Fibroblast of villous mesenchyme (primary cell): ENCODE measurements at places on chromosomes 7 and 10.
A peak's percentile ranks its signal among the peaks of the same experiment; 100 is the strongest.

GRCh38 chr7:147611431-147611830, 979.1 kb upstream of the C7orf33 start:
- no peak for DNase-seq

GRCh38 chr10:67839951-67840350, 2.0 kb upstream of the DNAJC12 start:
- no peak for DNase-seq

DNA sequence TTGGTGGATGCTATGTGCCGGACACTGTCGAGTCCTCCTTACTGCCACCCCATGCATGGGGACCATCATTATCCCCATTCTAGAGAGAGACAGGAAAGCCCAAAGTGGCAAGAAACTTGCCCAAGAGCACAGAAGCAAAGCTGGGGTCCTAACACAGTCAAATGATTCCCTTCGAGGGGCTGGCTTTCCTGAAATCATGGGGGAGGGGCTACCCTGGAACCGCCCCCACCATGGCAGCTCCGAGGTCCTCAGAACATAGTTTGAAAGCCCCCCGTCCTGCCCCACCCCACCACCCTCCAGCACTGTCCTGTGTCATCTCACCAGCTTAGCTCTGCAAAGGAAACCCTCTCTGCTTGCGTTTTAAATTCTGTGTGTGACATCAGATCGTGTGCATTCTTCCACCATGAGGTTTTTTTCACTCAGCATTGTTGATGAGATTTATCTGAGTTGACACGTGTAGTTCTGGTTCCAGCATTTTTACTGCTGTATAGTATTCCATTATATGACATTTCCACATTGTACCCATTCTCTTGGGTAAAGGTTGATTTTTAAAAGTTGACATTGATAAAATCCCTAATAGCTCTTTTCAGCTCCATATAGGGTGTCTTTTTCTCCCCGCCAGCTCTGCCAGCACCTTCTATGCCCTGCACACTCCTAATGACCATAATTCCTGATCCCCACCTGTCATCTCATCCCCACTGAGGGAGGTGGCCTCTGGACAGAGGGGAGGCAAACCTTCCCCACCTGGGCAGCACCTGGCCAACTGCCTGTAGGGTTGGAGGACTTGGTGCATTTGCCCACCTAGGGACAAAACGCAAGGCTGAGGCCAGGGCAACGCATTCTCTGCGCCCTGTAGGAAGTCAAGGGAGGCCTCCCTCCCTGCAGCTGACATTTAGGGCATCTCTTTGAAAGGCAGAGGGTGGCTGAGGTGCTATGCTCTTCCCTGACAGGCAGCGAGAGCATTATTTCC, 100.2 kb upstream of the GPR26 start:
- DNase-seq, result no peak

DNA sequence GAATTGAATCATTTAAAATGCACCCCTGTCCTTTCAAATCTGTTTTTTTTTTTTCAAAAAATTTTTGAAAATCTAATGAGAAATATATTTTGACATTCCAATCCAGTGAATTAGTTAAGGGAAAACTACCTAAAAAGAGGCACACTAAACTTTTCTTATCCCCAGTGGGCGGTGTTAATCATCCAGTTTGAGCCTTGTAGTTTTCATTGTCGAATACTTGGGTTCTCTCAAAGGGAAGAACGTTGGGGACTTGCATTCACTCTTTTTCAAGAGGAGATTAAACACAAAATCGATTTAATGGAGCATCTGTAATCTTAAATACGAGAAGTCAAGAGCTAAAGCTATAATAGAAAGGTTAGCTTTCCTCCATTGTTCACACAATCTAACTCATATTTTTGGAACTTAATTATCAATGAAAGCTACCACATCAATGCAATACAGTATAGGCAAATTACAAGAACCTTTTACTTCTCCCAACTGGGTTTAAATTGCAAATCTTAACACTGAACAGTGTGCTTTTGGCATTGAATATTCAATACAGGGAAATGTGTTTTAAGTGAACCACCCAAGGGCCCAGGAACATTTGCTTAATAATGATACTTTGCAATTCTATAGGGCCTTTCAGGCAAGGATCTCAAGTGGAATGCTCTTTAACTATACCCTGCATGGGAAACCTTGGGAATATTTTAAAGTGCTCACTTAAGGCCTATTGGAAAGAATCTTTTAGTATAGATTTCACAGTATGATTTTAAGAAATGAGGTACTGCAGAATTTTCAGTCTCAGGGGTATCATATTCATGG, 13.1 kb upstream of the SP8 start:
- no peak for DNase-seq

- peak; percentile 26 for DNase-seq
Observed at GRCh38 chr10:48389272-48389671, 82.8 kb downstream of the MAPK8 start.

GRCh38 chr7:17661982-17662585, 278.2 kb downstream of the SNX13 start:
- DNase-seq, result peak; percentile 45

DNA sequence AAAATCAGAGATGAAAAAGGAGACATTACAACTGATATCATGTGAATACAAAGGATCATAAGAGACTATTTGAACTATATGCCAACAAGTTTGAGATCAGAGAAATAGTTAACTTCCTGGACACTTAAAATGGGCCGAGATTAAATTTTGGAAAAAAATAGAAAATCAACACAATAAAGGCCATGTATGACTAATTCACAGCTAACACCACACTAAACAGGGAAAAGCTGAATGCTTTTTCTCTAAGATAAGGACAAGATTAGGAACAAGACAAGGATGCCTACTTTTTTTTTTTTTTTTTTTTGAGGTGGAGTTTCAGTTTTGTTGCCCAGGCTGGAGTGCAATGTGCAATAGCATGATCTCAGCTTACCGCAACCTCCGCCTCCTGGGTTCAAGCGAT, 151.4 kb upstream of the MAGI2 start:
- DNase-seq, result peak; percentile 10

- DNase-seq, result peak; percentile 59
Observed at GRCh38 chr7:154913638-154914307, 89.2 kb downstream of the PAXIP1 start.

GRCh38 chr7:76189276-76189675, 12.4 kb upstream of the SRRM3 start:
- DNase-seq, result no peak

DNA sequence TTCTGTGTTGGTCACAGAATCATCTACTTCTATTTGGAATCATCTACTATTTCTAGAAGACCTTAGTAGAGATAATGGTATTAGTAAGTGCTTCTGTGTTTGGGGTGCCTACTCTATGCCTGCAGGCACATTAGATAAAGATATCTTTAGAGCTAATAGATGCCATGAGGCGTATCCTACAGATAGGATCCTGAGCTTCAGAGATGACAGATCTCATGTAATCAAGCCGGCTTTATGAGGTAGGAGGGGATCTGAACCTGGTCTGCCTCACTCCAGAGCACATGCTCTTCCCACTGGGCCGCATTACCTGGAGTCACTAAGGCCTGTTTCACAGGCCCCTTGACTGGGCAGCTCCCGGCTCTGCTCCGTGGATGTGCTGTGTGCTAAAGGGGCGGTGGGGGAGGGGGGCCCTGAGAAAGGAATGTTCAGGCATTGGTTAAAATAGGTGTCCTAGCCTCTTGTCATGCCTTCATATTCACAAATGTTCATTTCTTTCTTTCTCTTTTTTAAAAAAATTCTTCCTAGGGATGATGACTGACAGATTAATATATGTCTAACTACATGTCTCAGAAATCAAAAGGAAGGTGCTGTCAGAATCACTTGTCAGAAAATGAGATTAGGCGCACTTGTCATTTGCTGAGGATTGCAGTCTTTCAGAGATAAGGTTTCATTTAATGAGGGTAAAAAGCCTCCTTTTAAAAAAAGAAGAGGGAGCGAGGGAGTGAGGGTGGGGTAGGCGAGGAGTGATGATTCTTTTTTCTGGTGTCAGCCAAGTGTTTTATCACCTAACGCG, 458.0 kb upstream of the GALNT17 start:
- no peak for DNase-seq

DNA sequence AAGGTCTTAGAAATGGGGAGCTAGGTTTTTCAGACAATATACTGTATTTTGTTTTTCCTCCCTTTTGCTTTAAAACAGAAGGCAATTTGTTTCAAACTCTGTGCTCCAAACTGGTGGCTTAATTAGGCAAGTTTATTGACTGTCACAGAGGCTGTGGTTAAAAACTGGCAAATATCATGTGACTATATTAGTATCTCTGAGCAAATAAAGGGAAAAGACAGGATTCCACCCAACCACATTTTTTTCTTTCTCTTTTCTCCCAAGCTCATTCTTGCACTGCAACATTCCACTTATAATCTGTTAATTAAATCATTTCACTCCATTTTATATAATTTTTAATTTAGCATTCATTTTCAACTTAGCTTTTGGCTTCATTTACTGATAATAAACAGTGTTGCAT, 615.8 kb downstream of the AUTS2 start:
- DNase-seq, result no peak

- peak; percentile 66 for DNase-seq
Observed at GRCh38 chr7:1664711-1665548, 5.1 kb upstream of the ELFN1 start.

- DNase-seq, result no peak
Observed at GRCh38 chr7:126305671-126306070, 947.1 kb downstream of the GRM8 start.

DNA sequence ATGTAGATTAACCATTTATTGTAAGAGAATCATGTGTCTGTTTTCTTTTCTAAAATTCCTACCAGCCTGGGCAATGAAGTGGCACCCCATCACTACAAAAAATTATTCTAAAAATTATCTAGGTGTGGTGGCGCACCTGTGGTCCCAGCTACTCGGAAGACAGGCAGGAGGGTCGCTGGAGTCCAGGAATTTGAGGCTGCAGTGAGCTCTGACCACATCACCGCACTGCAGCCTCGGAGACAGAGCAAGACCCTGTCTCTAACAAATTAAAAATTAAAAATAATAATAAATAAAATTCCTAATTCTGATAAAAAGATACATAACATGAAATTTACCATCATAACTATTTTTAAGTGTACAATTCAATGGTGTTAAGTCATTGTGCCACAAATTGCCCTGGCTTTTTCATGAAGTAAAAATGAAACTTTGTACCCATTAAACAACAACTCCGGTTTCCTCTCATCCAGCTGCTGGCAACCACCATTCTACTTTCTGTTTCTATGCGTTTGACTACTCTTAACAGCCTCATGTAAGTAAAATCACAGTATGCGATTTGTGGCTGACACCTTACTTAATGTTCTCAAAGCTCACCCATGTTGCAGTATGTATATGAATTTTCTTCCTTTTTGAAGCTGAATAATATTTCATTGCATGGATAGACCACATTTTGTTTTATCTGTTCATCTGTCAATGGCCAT, 20.6 kb upstream of the USP6NL start:
- no peak for DNase-seq

GRCh38 chr7:83347945-83348444, 185.3 kb upstream of the PCLO start:
- DNase-seq, result peak; percentile 35

DNA sequence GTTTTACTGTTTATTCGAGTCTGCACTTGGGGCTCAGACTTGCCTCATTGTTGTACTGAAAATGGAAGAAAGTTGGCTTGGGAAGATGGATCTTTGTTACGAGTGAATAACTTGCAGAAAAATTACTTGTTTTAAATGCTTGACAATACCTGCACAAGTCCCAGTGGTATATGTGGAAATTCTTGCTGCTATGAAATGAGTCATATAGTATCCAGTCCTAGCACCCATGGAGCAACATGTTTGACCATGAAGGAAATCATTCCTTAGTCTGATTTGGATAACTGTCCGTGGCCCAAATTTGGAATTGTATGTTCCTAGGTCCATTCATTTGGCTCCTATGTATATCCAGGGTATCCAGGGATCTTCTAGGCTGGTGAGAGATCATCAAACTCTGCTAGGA, 1096.8 kb downstream of the KCNMA1 start:
- no peak for DNase-seq

GRCh38 chr10:25766213-25766612, 167.8 kb upstream of the MYO3A start:
- DNase-seq, result no peak

GRCh38 chr10:6522230-6522629, 57.8 kb downstream of the PRKCQ start:
- no peak for DNase-seq

GRCh38 chr7:126657599-126658358, 595.0 kb downstream of the GRM8 start:
- no peak for DNase-seq

GRCh38 chr7:105712877-105713276, 131.6 kb upstream of the EFCAB10 start:
- no peak for DNase-seq

DNA sequence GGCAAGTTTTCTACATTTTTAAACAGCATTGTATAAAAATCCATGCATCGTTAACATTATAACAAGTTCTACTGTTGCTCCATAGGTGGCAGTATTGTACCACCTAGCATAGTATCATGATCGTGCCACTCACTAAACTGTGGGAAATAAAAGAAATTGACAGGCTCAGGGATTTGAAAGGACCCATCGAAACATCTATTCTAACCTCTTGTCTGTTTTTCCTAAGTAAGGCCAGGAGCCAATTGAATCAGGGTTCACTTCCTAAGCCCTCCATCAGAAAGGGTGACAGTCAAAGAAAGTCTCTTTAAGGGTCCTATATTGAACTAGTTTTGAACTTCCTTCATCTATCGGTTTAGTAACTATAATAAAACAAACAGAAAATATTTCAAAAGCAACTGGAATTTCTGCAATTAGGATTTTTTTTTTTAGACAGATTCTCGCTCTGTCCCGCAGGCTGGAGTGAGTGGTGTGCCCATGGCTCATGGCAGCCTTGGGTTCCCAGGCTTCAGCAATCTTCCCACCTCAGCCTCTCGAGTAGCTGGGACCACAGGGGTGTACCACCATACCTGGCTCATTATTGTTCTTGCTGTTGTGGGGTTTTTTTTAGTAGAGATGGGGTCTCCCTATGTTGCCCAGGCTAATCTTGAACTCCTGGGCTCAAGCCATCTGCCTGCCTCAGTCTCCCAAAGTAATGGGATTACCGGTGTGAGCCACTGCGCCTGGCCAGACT, 9.4 kb downstream of the HACD1 start:
- peak; percentile 65 for DNase-seq

GRCh38 chr10:113111900-113112853, 162.1 kb downstream of the TCF7L2 start:
- peak; percentile 80 for DNase-seq

- no peak for DNase-seq
Observed at GRCh38 chr10:112243713-112244112, 39.5 kb upstream of the TECTB start.

DNA sequence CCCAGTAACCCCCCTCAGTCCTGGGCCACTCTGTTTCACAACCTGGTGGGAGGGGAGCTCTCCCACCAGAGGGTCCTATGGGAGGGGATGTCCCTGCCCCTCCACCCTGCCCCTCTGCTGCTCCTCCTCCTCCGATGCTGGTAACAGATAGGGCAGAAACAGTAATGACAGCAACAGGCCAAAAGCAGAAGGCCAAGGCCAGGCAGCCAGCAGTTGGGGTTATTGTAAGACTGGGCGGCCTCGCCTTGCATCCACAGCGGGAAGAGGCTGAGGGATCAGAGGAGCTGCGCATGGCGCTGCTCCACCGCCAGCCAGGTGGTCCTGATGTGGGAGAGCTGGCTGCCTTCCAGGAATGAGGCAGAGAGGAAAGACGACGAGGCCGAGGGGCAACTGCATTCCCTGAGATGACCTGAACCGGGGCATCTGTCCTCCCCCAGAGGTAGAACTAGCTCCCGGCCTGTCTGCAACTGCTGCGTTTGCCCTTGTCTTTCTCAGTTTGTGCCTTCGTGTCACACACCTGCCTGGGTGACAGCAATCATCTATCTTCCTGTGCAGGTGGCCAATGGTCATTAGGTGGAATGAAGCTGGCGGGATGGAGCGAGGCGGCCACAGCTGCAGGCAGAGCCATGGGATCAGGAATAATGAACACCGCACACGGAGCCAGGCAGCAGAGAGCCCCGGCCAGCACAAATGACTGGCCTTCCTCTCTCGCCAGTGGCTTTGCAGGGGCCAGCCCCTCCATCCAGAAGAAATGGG, 54.0 kb upstream of the CACUL1 start:
- no peak for DNase-seq
